ENCODE measurements at places on chromosomes 6 and 20.

GRCh38 chr6:116406678-116407345 is 36.1 kb downstream of the DSE start:
- DNase-seq, result no peak

- DNase-seq, result no peak
Measured at GRCh38 chr6:125480571-125480970, 178.8 kb upstream of the HDDC2 start.

GRCh38 chr20:17381724-17382123 is 149.5 kb downstream of the BFSP1 start:
- no peak for DNase-seq

- no peak for DNase-seq
Measured at GRCh38 chr6:2677080-2677593, 73.6 kb downstream of the MYLK4 start.

DNA sequence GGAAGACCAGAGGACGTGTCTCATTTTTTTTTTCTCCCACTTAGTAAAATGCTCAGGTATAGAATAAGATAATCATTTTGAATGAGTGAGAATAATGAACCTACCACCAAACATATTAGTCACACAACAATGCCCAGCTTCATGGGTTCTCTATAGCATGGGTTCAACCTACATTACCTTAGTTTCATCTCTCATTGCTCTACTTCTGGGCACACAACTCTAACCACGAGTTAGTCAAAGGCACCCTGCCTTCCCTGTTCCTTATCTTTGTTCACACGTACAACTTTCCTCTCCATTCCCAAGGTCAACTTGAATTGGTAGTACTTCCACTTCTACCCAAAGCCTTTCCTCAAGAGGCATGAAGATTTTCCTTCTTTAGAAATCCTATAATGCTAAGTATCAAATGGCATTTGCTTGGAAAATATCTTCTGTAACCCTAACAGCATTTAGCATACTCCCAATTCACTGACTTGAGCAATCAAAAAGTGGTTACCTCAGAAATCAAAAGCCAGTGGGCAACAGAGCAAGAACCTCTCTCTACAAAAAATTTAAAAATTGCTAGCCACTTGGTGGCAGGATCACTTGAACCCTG is 20.9 kb downstream of the DEK start:
- DNase-seq, result no peak

DNA sequence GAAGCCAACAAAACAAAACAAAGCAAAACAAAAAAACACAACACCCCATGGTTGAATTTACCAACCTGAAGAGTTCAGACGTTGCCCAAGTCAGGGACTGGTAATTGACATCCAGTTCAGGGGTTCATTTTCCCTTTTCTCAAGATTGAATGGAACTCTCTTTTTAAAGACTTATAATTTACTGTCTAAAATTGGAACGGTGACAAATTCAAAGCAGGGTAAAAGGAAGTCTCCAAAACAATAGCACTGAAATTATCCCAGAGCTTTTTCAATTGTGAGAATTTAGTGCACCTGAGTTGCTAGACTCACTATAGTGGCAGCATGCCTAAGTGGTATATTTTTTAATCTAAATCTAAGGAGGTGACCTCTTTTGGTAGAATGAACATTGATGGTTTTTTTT is 90.9 kb upstream of the PREP start:
- DNase-seq, result no peak

GRCh38 chr6:513058-513457 is 121.5 kb downstream of the IRF4 start:
- DNase-seq, result no peak

DNA sequence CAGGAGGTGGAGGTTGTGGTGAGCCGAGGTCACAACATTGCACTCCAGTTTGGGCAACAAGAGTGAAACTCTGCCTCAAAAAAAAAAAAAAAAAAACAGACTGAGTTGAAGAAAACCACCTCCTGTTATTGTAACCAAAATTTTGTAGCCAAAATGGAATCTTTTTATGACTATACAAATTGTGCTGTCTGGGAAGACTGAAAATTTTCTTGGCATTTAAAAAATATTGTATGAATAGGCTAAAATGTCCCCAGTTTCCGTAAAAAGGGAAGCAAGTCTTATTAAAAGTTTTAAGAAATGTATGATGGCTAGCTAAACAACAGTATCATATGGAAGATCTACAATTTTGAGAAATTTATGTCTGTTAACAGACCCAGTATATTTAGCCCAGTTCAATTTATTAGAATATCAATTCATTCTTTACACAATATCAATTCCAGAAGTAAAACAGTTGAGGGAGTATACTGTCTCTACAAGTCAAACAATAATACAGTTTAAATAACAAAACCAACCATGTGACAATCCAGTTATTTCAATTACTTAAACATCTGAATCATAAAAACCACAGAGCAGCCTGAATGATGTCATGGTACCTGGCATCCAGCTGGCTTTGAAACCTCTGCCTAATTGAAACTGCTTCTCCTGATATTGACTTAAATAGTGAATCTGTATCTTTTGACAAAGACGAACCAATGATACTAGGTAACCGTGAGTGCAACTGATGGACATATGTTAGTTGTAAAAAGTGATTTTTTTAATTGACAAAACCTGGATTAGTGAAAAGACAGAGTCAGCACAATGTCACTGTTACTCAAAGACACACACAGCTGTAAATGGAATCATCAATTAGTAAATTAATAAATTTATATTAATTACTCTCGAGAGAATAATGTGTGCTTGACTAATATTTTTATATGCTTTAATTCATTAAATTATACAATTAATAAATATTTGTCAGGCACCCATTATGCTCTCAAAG is 166.6 kb upstream of the MARCKS start:
- DNase-seq, result no peak

DNA sequence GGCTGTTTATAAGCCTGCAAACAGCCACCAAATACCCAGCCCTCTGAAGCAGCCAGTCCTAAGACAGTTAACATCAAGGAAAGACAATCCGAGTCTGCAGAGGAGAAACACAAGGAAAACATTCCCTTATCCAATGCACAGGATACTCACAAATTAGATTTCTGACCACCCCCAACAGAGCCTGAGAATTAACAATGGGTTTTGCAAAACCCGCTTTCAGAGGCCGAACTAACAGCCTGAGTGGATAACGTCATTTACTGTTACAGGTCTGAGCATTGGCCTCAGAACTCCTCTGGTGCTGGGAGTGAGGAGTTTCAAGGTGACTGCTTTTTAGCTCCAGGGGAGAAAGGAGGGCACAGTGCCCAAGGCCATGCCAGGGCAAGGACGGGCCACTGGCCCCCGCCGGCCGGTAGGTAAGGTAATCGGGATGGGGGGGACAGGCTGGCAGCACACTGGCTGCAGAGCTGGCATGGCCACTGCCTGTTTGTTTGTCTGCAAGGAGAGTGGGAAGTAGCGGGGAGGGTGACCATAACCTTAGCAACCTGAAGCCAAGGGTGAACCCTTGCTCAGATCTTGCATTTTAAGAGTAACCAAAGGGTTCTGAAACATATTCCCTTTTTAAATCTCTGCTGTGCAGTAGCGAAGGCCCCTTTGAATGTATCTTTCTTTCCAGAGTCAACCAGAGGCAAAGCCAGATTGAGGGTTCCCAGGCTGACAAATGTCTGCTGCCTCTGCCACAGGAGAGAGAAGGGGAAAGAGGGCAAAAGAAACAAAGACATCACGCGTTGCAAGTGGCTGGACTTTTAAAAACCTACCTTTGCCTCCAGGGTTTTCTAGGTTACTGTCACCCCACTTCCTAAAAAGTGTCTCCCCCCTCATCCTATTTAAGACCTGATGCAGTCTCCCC is 3.9 kb downstream of the ZMYND8 start:
- DNase-seq, result no peak

- DNase-seq, result no peak
Measured at GRCh38 chr6:168457653-168457934, 16.6 kb downstream of the SMOC2 start.

- no peak for DNase-seq
Measured at GRCh38 chr20:32052778-32053362, 828 bp downstream of the HCK start.

- DNase-seq, result no peak
Measured at GRCh38 chr6:105459864-105460263, 57.0 kb upstream of the PREP start.

DNA sequence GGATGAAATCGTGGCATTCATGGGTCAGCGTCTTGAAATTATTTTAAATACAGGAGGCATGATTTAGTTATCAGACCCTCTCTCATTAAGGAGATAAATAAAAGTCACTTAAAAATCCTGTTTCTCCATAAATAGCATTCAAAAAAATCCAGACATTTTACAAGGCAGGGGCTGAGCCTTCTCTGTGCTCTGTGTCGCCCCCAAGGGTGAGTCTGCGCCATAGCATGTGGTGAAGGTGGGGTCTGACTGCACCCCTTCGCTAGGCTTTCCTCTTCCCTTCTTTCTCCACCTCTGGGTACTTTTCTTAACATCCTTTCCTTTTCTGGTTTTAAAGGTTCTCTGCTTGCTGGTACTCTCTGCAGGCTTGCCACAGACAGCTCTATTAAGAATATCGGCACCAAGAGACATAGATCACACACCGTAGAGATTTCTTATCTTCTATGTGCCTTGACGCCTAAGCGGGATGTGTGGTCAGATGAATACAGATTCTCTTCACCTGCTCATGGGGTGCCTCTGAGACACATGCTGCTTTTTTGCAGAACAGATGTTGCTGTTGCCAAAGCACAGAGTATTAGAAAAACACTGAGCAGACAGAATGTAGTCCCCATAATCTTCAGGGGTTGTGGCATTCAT is 20.1 kb upstream of the FAM209A start:
- DNase-seq, result no peak

GRCh38 chr6:53922539-53922981 is 127.8 kb downstream of the LRRC1 start:
- no peak for DNase-seq

- DNase-seq, result no peak
Measured at GRCh38 chr20:11274141-11274594, 600.4 kb upstream of the JAG1 start.

DNA sequence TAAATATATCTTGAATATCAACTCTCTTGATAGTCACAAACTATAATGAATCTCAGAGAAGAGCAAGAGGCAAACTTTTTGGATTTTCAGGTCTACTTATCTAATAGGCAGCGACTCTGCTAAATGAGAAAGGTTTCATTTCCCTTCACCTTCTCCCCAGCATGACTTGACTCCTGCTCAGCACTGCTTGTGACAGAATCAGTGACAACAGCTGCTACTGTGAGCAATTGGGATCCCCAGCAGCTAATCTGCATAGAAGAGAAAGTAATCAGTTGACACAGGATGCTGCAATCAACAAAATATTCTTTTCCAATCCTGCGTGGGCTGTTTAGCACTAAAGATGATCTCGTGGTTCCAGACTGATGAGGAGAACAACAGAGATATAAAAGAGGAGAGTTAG is 205.5 kb downstream of the MMUT start:
- DNase-seq, result no peak

DNA sequence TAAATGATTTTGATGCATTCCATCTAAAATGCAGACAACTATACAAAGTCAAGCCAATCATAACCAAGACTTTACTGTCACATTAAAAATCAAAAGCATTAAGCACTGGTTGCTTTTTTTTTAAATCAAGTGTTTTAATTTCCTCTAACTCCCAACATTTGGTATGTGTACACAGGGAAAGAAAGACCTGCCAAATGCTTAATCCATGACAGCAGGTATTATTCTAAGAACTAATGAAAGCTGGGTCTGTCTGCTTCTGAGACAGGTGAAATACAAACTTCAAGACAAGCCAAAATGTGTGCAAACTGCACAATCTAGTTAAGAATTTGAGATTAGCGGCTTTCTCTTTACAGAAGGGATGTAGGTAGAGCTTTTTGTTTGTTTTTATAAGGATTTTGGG is 126.1 kb downstream of the GMDS start:
- no peak for DNase-seq

All from natural killer cell treated with Interleukin-12 subunit alpha and Interleukin-12 subunit beta and Interleukin-15 and Interleukin-18, amount 100 ng/mL, for 72 hours (primary cell).